Femur (tissue), 1 donor: ENCODE measurements at places on chromosomes 12 and 14.

DNA sequence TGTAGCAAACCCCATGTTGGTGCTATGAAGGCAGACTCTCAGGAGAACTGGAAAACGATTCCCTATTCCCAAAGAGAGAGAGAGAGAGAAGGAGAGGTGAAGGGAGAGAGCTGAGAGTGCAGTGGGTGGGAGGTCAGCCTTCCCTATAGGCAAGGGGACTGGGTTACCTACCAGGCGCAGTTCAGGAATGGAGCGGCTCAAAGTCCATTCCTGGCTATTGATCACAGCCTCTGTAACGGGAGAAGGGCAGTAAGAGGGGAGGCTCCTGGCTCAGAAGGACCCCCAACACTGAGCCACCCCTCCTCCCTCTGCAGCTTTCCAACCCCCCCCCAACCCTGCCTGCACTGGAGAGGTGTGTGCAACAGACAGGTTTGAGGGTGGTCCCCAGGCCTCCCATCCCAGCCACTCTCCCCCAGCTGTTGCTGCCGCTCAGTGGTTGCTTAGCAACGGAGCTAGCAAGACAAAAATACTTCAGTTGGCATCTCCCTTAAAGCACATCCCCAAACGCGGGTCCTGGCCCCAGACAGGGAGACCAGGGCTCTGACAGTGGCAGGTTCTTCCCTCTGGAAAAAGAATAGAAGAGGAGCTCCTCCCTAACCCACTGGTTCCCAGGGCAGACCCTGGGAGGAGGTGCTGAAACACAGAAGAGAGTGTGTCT, 3.2 kb downstream of the AGAP2 start:
- DNase-seq, result peak; percentile 84

GRCh38 chr12:4114986-4115385, 158.6 kb upstream of the CCND2 start:
- no peak for DNase-seq

DNA sequence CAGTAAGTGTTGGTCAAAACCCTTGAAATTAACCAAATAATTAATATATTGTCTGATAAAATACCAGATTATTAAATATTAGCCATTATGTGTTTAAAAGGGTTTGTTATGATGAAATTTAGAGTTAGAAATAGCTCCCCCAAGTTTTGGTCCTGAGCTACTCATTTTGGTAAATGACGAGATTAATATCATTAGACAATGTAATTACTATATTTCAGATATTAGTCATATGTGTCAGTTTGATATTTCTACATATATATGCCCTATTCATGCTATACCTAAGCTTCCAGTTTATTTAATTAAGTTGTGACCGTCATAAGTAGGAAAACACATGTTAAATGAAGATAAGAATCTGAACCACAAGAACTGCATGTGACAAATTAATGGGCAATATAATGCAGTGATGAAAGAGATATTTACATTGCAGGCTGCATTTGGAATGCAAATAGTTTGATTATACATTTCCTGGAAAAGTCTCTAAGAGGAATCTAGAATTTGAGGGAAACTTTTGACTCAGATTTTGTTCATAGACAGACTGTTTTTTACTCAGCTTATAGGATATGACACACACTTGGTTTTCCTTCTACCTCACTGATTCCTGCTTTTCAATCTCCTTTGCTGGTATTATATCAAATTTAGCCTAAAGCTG, 70.5 kb downstream of the TBC1D30 start:
- no peak for DNase-seq

DNA sequence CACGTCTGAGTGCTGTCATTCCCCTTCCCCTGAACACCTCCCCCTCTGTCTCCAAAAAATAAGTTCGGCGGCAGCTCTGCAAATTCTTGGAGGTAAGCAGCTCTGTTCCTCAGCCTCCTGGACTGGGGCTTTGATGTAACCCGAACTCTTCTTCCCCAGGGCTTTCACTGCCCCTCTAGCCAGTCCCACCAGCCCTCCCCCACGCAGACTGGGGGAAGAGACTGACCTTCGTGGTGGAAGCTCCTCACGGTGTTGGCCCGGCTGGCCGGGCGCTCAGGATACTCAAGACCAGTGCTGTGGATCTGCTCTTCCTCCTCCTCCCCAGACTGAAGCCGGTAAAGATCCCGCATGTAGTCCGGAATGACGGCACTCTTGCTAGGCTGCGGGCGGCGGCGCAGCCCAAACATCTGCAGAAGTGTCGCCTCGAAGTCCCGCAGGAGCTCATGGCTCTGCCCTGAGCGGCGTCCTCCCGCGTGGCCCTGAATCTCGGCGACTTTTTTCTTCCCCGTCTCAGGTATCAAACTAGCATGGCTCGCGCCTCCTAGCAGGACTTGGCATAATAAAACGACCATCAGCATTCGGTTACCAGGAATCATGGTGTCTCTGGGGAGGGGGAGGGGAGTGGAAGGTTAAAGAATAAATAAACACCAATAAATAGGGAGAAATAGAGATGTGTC, 4.9 kb downstream of the BMP4 start:
- peak; percentile 33 for DNase-seq

GRCh38 chr12:10501030-10501429, 4.7 kb upstream of the EIF2S3B start:
- DNase-seq, result no peak

GRCh38 chr12:90514325-90514724, 440.7 kb downstream of the CCER1 start:
- DNase-seq, result no peak

GRCh38 chr14:71498212-71498611, 434.0 kb upstream of the RGS6 start:
- peak; percentile 61 for DNase-seq

GRCh38 chr12:93079271-93079670, 150.2 kb upstream of the EEA1 start:
- no peak for DNase-seq

DNA sequence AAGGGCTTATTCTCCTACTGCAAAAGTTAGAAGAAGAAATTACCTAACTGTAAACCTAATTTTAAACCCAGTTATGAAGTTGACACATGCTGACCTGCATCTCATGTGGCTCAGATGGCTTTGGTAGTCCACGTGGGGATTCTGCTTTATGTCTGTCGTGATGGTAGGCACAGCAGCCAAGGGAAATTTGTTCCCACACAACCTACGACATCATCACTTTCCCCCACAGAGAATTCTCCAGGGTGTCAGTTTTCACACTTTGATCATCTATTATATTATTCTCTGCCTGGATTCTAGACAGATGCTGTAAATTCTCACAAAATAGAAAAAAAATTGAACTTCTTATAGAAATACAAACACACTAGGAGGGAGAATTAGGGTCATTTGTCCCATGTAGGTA, 70.6 kb downstream of the PTHLH start:
- DNase-seq, result no peak

DNA sequence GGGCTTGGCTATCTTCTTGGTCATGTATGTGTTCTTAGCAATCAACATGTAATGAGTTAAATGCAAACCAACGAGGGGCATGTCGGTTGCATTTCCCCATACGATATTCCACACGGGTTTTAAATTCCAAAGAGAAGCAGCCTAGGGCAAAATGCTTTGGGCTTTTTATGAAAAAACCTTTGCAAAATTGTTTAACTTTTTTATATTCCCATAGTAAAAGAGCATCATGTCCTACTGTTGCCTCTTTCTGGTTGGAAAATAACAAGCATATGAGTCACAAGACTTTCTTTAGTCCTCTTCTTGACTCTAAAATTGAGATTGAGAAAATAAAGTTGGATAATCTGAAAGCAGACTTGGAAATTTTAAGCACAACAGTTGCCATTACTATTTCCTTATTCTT, 3.8 kb upstream of the DIO2 start:
- no peak for DNase-seq

DNA sequence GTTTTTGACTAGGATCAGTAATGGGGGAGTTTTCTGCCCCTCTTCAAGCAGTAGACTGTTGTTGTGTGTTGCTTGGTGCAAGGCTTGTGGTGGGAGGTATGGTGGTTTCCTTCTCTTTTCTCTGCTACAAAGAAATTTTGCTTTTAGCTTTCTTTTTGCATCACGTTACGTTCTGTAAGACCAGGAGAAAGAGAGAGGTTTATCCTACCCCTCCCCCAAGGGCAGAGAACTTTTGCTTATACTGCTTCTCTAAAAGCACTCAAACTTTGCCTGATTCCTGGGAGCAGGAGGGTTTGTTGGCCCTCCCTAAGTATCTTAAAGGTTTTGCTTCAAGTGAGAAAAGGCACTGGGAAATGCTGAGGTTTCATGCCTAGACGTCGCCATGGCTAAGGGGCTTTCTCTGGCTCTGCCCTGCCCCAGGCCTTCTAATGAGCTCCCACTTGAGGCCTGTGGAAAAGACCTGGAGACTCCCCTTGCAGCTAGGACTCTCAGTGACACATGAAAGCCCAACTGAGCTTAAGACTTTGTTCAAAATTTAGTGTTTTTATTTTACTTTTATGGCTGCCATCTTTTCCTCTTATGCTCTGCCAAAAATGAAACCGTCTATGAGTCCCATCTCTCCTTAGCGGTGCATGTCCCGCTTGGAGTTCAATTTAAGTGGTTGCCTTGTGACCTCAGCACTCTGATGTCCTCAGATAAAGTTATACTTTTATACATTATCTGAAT, 49.2 kb downstream of the EIF2S3B start:
- no peak for DNase-seq

DNA sequence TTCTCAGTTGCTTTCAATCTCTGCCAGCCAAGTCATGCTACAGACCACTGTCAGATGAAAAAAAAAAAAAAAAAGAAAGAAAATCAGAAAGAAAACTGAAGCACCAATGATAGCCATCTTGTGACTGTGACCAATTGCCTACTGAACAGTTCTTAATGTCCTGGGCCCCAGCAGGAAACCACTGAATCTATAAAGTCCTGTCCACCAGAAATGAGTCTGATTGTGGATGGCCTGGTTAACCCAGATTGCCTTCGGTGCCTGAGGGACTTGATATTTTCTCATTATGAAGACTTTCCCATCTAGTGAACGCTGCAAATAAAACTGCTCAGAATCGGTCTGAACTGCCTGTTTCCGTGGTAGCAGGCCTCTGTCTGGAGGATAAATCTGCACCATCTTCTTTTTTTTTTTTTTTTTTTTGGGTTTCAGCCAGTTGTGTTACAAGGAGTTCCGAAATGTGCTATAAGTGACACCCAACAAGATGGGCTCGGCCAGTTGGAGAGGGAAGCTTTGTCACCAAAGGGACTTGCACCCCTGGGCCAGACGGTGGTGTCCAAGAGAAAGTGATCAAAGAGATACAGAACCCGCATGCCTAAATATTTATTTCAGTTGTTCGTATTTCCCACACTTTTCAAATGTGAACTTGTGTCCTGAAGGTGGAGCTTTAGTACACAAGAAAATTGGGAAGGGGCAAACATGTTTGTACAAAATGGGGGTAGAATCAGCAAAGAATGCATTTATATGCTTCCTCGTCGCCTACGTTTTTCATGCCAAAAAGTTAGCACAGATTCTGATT, 3.0 kb upstream of the PLXNC1 start:
- no peak for DNase-seq

GRCh38 chr12:53191096-53191884, 10.6 kb upstream of the CSAD start:
- no peak for DNase-seq

- DNase-seq, result no peak
Measured at GRCh38 chr12:106174876-106175275, 36.1 kb upstream of the NUAK1 start.

GRCh38 chr12:11762723-11763326, 113.4 kb downstream of the ETV6 start:
- DNase-seq, result no peak
